ENCODE measurements at places on chromosomes 5 and 9.

DNA sequence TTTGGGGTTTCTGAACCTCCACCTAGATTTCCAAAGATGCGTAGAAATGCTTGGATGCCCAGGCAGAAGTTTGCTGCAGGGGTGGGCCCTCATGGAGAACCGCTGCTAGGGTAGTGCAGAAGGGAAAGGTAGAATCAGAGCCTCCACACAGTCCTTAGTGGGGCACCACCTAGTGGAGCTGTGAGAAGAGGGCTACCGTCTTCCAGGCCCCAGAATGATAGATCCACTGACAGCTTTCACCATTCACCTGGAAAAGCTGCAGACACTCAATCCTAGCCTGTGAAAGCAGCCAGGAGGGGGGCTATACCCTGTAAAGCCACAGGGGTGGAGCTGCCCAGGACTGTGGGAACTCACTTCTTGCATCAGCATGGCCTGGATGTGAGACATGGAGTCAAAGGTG is 13.3 kb upstream of the HSDL2 start:
- H3K4me3 ChIP-seq = no peak overlapping the region
- H3K4me1 ChIP-seq = no peaks in the 10 kb centered on the region
- peaks cover 3% of the 10 kb centered on the region for H3K36me3 ChIP-seq
- no peak overlapping the region for H3K27ac ChIP-seq
- no peak for DNase-seq

GRCh38 chr5:178229861-178230260 is 2.7 kb downstream of the PHYKPL start:
- peak overlapping the region; percentile 86 for H3K4me3 ChIP-seq
- DNase-seq = no peak
- H3K27me3 ChIP-seq = no peaks in the 10 kb centered on the region
- H3K4me1 ChIP-seq = peaks cover 46% of the 10 kb centered on the region
- peaks cover 10% of the 10 kb centered on the region for H3K36me3 ChIP-seq

GRCh38 chr9:1982074-1982473 is 33.1 kb upstream of the SMARCA2 start:
- no peak for DNase-seq
- H3K27me3 ChIP-seq = peaks cover 12% of the 10 kb centered on the region
- H3K4me3 ChIP-seq = no peak overlapping the region
- no peaks in the 10 kb centered on the region for H3K36me3 ChIP-seq

- DNase-seq = no peak
- no peak overlapping the region for H3K4me3 ChIP-seq
- peak overlapping the region; percentile 65 for H3K27ac ChIP-seq
- H3K27me3 ChIP-seq = no peaks in the 10 kb centered on the region
- H3K4me1 ChIP-seq = peaks cover 15% of the 10 kb centered on the region
Measured at GRCh38 chr5:61386045-61386800, 54.2 kb downstream of the ZSWIM6 start.

DNA sequence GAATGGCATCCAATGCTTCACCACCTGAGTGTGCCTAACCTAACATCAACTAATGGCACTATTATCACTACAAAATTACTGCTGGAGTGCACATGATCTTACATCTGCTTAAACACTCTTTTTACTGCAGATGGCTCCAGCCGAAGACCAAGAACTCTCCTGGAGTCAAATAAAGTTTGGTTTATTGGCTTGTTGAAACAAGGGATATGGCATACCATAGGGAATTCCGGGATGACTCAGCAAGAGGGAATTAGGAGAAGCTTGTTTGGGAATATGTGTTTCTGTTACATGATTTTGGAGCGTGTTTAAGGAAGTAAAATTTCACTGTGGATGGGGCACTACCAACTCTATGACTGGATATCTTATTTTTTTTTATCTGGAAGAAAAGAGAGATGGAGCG is 872.6 kb downstream of the DTWD2 start:
- H3K4me1 ChIP-seq = no peaks in the 10 kb centered on the region
- H3K36me3 ChIP-seq = no peaks in the 10 kb centered on the region
- no peak for DNase-seq
- H3K27ac ChIP-seq = no peak overlapping the region

GRCh38 chr9:20632705-20633104 is 10.4 kb upstream of the MLLT3 start:
- H3K27me3 ChIP-seq = peaks cover 14% of the 10 kb centered on the region
- H3K4me1 ChIP-seq = peaks cover 1% of the 10 kb centered on the region
- no peak for DNase-seq
- no peak overlapping the region for H3K27ac ChIP-seq

DNA sequence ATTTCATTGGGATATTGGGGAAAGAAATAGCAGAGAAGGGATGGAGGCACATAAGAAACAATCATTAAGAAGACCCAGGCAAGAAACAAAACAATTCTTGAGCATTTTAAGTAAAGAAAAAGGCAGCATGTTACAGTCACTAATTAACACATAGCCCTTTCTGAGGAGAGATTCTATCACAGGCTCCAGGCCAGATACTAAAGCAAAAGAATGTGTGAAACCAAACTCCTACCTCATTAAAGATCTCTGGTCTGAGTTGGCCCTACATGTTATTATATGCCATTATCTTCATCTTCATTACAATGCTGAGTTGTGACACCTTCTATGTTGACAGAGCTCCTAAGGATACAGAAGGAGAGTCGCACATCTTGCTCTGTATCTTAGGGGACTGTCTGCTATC is 37.5 kb downstream of the DAP start:
- peaks cover 6% of the 10 kb centered on the region for H3K36me3 ChIP-seq
- no peak overlapping the region for H3K27ac ChIP-seq
- H3K27me3 ChIP-seq = no peaks in the 10 kb centered on the region
- peaks cover 14% of the 10 kb centered on the region for H3K4me1 ChIP-seq

DNA sequence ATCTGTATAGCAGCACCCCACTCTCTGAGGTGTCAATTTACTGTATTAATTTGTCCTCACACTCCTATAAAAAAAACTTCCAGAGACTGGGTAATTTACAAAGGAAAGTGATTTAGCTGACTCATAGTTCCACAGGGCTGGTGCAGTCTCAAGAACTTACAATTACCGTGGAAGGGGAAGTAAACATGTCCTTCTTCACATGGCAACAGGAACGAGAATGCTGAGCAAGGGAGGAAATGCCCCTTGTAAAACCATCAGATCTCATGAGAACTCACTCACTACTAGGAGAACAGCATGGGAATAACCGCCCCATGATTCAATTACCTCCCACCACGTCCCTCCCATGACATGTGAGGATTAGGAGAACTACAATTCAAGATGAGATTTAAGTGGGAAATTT is 602.6 kb downstream of the MTRR start:
- H3K4me3 ChIP-seq = no peak overlapping the region
- no peak for DNase-seq
- no peaks in the 10 kb centered on the region for H3K4me1 ChIP-seq
- no peaks in the 10 kb centered on the region for H3K27me3 ChIP-seq
- no peaks in the 10 kb centered on the region for H3K36me3 ChIP-seq

GRCh38 chr5:133316346-133317343 is 264.8 kb downstream of the HSPA4 start:
- peaks cover 10% of the 10 kb centered on the region for H3K27me3 ChIP-seq
- H3K36me3 ChIP-seq = no peaks in the 10 kb centered on the region
- no peak overlapping the region for H3K4me3 ChIP-seq
- H3K27ac ChIP-seq = no peak overlapping the region
- H3K4me1 ChIP-seq = peaks cover 4% of the 10 kb centered on the region

DNA sequence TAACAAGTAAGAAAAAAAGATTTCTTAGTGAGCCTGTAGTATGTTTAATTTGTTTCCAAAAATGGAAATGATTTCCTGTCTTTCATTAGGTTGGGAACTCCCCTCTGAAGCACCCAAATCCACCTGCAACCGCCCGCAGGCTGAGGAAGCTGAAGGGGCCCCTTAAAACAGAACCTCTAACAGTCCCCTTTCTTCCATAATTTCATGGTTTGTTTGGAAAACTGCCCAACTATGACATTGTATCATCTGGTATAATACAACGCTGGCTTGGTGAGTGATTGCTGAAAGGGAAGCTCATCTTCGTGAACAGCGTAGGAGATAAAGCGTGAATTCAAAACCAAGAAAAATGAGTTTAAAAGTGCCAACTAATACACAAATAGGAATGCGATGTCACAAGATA is 215.5 kb downstream of the FSTL4 start:
- no peak for DNase-seq
- peaks cover 14% of the 10 kb centered on the region for H3K4me1 ChIP-seq
- no peak overlapping the region for H3K4me3 ChIP-seq
- peaks cover 6% of the 10 kb centered on the region for H3K36me3 ChIP-seq
- H3K27me3 ChIP-seq = peaks cover 26% of the 10 kb centered on the region

DNA sequence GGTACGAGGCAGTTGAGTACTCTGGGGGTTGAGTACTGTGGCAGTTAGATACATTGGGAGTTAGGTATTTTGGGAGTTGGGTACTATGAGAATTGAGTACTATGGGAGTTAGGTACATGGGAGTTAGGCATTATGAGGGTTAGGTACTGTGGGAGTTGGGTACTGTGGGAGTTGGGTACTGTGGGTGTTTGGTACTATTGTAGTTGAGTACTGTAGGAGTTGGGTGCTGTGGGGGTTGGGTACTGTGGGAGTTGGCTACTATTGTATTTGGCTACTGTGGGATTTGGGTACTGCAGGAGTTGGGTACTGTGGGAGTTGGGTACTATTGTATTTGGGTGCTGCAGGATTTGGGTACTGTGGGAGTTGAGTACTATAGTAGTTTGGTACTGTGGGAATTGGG is 4.8 kb upstream of the SLC6A19 start:
- H3K36me3 ChIP-seq = no peaks in the 10 kb centered on the region
- DNase-seq = no peak
- no peak overlapping the region for H3K4me3 ChIP-seq
- no peak overlapping the region for H3K27ac ChIP-seq

DNA sequence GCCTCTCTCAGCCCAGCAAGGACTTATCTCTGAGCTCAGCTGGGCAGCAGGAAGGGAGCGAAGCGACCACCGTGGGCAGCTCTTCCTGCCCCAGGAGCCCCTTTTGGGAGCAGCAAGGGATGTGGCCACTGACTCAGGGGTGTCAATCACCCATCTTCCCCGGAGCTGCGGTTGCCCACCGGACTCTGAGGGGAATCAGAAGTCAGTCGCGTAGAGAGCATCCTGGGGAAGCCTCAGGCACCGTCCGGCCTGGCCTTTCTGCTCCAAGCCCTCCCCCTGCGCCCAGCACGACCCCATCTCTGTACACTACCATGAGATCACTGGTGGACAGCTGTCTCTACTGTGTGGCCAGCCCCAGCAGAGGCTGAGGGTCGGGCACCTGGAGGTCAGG is 24.6 kb downstream of the GFI1B start:
- no peak for DNase-seq
- peaks cover 6% of the 10 kb centered on the region for H3K4me1 ChIP-seq
- H3K4me3 ChIP-seq = no peak overlapping the region
- peak overlapping the region; percentile 57 for H3K27ac ChIP-seq
- H3K36me3 ChIP-seq = peaks cover 4% of the 10 kb centered on the region

DNA sequence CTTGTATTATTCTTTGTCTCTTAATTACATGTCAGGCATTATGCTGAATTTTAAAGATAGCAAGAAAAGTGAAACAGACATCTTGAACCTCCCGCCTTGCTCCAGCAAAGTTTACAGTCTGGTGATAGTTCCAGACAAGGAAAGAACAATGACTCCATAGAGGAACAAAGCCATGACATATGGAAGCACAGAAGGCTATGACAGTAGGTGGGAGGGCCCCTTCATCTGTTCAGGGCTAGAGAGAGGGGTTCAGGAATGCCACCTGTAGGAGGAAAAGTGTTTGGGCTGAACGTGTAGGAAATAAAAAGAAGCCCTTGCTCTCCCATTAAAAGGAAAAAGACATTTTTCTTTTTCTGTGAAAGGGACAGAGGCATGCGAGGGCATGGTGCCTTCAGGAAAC is 315.6 kb downstream of the TRIM32 start:
- no peaks in the 10 kb centered on the region for H3K4me1 ChIP-seq
- H3K27me3 ChIP-seq = no peaks in the 10 kb centered on the region
- no peak overlapping the region for H3K4me3 ChIP-seq
- H3K36me3 ChIP-seq = no peaks in the 10 kb centered on the region

GRCh38 chr9:35729101-35729500 is 2.9 kb downstream of the TLN1 start:
- no peak overlapping the region for H3K27ac ChIP-seq
- H3K36me3 ChIP-seq = peaks cover 11% of the 10 kb centered on the region
- H3K27me3 ChIP-seq = no peaks in the 10 kb centered on the region
- no peak overlapping the region for H3K4me3 ChIP-seq
- H3K4me1 ChIP-seq = peaks cover 30% of the 10 kb centered on the region

- H3K27me3 ChIP-seq = peaks cover 31% of the 10 kb centered on the region
- H3K27ac ChIP-seq = no peak overlapping the region
- no peak for DNase-seq
- H3K4me1 ChIP-seq = no peaks in the 10 kb centered on the region
Measured at GRCh38 chr5:38548064-38548759, 8.2 kb downstream of the LIFR start.

DNA sequence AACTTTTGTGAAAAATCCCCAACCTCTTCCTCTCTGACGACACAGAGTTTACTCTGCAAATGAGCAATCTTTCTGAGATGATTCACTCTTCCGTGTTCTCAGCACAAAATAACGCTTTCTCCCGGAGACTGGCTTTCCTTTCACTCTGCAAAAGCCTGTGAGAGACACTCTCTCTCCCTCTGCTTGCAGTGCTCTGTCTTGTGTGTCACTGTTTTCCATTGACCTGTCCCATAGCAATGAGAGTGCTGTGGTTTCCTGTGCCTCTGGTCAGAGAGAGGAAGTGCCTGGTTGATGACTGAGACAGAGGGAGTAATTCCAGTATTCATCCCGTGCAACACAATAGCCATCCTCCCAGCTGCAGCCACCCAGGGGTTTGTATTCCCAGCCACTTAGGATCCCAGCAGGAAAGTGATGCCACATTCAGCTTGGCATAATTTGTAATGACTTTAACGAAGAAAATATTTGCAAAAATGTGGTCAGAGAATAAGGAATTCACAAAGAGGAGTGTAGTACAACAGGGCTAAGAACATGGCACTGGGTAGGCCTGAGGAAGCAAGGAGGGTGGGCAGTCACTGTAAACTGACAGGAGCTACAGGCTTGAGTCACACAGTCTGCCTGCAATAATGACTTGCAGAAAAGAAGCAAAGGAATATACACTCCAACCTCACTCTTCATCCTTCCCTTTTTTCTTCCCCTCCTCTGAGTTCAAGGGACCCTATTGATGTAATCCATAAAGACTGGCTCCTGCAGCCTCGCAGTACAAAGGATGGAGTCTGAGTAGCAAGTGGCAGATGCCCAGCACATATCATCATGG is 463.5 kb upstream of the RGMB start:
- peaks cover 8% of the 10 kb centered on the region for H3K4me1 ChIP-seq
- H3K36me3 ChIP-seq = no peaks in the 10 kb centered on the region

DNA sequence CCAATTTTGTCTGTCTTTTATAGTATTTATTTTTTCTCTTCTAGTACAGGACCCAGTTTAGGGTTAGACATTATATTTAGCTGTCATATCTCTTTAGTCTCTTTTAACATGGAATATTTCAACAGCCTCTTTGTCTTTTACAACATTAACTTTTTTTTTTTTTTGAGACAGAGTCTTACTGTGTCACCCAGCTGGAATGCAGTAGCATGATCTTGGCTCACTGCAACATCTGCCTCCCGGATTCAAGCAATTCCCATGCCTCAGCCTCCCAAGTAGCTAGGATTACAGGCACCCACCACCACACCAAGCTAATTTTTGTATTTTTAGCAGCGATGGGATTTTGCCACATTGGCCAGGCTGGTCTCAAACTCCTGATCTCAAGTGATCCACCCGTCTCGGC is 90.1 kb downstream of the ADAMTS6 start:
- no peak overlapping the region for H3K27ac ChIP-seq
- no peak overlapping the region for H3K4me3 ChIP-seq
- H3K4me1 ChIP-seq = no peaks in the 10 kb centered on the region
- H3K27me3 ChIP-seq = no peaks in the 10 kb centered on the region

GRCh38 chr5:90909101-90909503 is 350.5 kb downstream of the ADGRV1 start:
- no peaks in the 10 kb centered on the region for H3K36me3 ChIP-seq
- H3K27me3 ChIP-seq = peaks cover 24% of the 10 kb centered on the region
- no peak for DNase-seq
- no peak overlapping the region for H3K27ac ChIP-seq

All from T-helper 17 cell (primary cell).